ENCODE measurements at places on chromosomes 4 and X.

- no peak for DNase-seq
These were observed 94.3 kb downstream of the ANAPC10 start for GRCh38 chr4:145003675-145004074.

GRCh38 chrX:137566746-137567679 lies 1.1 kb downstream of the ZIC3 start:
- DNase-seq, result no peak

DNA sequence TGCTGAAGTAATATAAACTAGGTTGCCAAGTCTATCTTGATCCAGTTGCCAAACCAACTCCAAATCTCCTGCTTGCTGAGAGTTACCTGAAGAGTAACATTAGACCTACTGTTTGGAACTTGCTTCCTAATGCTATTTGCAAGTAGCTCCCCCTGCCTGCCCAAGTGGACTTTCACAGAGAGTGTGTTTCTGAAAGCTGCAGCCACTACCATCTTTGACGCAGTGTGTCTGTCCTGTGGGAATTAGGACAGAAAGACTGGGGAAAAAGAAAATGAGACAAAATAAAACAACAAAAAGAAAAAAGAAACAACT lies 195.0 kb upstream of the HS3ST1 start:
- DNase-seq, result no peak

DNA sequence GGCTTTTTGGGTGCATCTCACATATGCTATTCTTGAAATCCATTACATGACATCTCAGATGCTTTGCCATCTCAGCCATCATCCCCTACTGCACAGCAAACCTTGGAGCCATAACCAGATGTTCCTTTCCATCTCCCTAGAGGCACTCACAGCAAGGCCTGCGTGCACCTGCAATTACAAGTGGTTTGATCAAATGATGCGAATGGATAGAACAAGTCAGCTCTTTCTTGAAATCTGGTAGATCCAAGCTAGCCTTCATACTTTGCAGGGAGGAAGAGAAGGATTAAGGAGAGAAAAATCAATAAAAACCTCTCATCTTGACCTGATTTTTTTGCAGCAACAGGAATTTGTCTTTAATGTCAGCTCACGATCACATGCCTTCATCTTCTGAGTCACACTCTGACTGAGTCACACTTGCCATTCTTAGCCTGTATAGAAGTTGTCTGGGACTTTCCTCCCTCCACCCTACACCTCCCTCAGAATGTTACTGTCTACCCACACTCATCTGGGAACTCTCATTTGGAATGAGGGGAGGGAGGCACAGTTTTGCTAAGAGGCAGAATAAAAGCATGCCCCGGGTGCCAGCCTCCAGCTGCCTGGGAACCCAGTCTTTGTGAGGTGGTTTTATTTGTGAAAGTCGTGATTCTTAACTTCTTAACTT lies 11.9 kb upstream of the TRIML1 start:
- no peak for DNase-seq

- DNase-seq, result no peak
These were observed 255.1 kb upstream of the LDB2 start for GRCh38 chr4:17153572-17153971.
